ENCODE measurements at places on chromosomes 16 and 17. TPM values are rescaled to one million over a fixed set of nuclear protein-coding genes. Genes with fewer than 3 reads are reported as not detected.

- no peak for DNase-seq
Observed at GRCh38 chr17:9643611-9644010, 1.7 kb upstream of the USP43 start.

DNA sequence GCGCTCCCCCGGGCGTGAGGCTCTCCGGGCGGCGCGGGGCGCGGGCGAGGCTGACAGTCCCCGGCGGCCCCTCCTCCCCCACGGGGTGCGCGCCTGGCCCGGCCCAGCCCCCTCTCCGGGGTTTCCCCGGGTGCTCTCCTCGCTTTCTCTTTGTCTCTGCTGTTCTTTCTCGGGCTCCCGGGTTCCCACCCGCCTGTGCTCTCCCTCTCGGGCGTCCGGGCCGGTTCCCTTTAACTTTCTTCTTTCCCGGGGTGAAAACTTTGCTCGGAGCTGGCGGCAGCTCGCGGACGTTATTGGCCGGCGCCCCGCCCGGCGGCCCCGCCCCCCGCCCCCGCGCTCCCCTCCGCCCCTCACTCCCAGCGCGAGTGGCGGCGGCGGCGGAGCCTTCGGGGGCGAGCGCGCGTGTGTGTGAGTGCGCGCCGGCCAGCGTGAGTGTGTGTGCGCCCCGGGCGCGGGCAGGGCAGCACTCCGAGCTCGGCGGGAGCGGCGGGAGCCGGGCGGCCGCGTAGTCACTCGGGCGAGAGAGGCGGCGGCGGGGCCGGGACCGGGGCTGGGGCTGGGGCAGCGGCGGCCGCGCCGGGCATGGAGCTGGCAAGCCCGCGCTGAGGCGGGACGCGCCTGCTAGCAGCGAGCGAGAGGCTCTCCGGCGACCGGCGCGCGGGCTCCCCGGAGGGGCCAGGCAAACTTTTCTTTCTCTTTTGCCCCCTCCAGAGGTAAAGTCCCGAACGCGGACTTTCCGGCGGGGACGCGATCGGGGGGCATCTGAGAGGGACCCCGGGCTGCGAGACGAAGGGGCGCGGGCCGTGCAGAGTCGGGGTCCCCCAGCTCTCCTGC is at the start of gene NTN1:
Gene NTN1 (plus strand): TSS at position 353 of the 834 bp plus-strand sequence. CDS start 864 bp downstream, outside the sequence.
- DNase-seq: peak; percentile 42

DNA sequence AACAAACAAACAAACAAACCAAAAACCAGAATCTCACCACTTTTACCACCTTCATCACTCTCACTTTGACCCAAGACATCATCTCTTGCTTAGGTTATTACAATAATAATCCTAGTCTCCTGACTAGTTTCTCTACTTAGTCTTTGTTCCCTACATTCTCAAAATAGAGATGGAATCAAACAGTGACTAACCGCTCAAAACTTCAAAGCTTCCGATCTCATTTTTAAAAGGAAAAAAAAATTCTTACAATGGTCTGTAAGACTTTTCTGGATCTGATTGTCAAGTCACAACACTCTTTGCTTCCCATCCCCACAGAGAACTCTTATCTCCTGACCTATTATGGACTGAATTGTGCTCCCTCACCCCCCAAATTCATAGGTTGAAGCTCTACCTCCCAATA is 60.9 kb downstream of the SPAG9 start:
- DNase-seq: no peak

DNA sequence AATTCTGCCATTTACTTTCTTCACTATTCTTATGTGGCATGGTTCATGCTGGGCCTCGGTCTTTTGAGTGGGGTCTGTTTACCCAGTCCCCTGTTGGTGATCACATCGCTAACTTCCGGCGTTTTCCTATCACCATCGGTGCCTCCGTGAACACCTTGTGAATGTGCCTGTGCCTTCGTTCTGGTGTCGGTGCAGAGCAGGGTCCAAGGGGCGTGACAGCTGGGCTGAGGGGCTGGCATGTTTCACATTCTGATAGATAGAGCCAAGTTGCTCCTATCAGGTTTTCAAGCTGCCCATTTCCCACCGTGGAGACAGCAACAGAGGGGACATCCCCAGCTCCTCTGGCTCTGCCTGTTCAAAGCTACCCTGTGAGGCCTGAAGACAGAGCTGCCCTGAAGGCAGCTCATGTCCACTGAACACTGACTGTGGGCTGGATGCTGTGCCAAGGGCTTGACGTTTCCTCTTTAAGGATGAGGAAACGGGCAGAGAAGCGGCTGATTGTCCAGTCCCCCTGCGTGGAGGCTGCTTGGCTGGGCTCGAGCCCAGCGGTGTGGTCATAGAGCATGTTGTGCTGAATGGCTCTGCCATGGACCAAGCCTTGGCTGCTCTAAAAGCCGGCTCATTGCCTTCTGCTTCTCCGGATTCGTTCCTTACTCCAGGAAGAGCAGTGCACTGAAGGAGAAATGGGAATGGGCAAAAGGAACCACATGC is 17.0 kb downstream of the DHODH start:
- DNase-seq: no peak

DNA sequence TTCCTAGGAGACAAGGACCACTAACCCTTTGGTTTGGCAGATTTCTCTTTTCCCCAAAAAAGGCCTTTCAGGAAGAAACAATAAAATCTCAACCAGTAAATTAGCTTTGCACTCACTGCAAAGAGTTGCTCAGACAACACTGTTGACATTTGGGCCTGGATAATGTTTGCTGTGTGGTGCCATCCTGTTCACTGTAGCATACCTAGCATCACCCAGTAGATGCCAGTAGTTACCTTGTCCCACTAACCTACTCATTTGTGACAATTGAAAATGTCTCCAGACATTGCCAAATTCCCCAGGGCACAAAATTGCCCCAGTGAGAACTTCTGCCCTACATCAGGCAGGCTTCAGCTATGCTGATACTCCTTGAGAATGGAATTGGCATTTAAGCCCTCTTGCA is 177.0 kb upstream of the ERCC4 start:
- no peak for DNase-seq

DNA sequence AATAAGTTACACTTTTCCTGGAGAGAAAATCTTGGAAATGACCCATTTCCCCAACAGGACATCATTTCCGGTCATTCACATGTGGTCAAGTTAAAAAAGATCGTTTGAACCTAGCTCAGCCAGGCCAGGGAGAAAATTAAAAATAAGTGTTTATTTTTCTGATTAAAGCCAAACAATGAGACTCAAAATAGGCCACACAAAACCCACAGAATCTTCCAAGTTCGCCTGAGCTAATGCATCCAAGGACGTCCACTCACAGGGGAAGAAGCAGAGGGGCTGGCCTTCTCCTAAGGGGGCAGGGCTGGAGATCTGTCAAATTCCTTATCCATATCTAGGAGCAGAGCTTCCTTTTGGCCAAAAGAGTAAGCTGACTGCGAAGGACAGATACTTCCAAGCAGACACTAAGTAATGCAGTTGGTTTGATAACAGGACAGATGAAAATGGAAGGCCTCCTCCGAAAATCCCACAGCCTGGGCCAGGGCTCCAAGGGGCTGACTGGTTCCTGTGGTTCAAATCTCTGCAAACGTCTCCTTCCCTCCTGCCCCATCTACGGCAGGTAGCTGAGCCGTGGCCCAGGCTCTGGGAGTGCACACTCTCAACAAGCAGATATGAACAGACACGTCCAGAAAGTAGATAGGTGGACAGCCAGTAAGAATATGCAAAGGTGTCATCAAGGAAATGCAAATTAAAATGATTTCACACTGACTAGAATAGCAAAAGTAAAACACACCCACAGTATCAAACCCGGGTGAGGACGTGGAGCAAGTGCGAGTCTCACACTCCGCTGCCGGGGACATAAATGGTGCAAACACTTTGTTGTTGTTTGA is 98.5 kb downstream of the MRM3 start:
- no peak for DNase-seq

DNA sequence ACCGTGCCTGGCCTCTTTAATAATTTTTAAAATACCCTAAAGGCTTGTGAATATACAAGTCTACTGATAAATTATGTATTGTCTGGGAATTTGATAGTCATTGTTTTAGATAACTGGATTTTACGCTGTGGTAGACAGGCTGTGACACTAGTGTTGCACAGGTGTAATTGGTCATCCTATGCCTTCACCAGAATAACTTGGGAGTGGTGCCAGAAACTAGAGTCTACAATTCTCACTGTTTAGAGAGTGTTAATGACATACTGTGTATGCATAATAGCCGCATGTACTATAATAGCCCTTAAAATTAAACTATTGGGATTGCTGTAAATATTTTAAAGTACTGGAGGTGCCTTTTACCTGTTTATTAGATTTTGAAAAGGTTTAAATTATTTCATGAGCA is 11.4 kb downstream of the CNEP1R1 start:
- DNase-seq: no peak

- peak; percentile 49 for DNase-seq
Observed at GRCh38 chr16:66391726-66392670, 25.5 kb downstream of the CDH5 start.

GRCh38 chr17:44438636-44439035 is 49.2 kb upstream of the ITGA2B start:
- DNase-seq: peak; percentile 88

- DNase-seq: no peak
Observed at GRCh38 chr16:49755716-49756505, 100.0 kb downstream of the ZNF423 start.

DNA sequence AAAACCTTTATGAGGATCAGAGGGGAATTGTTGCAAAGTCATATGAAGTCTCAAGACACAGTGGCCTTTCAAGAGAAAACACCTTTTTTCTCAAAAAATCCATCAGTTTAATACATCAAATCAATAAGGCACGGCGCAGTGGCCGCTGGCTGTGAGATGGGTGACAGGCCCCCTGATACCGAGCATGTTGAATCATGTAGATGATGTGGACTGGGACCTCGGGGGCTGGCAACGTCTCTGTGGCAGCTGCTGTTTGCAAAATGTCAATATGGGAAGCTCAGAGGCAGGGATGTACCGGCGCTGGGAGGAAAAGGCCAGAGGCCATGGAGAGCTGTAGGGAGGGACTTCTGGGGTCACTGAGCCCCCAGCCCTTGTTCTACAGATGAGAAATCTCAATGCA is 169.1 kb downstream of the GSG1L start:
- DNase-seq: no peak

GRCh38 chr16:79825002-79825401 is 224.5 kb upstream of the MAF start:
- DNase-seq: no peak

- DNase-seq: peak; percentile 56
Observed at GRCh38 chr16:75198135-75198600, 8.8 kb downstream of the CTRB2 start.

DNA sequence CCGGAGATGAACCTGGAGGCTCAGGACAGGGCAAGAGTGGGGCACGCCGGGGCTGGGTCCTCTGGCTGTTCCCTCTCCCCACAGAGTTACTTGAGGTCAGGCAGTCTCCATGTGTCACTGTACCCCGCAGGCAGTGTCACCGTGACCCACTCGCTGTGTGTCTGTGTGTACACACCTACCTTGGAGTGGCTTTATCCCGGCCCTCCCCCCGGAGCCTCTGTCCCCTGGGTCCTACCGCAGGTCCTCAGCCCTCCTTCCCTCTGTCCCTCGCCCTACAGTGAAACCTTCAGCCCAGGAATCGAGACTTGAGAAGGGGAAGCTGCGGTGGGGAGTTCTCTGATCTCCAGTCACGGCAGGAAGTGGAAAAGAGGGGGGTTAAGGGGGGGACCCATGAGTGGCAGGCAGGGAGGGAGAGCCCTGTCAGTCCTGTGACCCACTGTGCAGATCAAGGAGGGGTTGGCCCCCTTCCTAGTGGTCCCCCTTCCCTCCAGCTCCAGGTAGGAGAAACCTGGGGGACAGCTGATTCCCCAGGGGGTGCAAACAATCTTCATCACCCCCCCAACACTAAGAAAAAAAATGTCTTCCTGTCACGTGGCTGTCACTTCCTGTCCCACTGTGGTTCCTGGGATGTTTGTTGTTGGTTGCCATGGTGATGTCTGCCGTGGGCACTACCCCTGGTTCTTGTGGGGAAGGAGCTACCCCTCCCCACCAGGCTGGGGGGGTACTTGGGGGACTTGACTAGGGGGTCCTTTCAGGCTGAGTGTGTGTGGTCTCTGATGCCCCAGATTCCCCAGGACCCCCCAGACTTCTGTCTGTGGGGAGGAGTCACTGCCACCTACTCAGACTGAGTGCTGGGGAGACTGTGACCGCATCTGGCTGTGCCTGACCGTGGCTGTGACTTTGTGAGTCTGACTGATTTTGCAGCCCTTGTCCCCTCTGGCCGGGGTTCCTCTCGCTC is 13.7 kb downstream of the RARA start:
- DNase-seq: peak; percentile 75

DNA sequence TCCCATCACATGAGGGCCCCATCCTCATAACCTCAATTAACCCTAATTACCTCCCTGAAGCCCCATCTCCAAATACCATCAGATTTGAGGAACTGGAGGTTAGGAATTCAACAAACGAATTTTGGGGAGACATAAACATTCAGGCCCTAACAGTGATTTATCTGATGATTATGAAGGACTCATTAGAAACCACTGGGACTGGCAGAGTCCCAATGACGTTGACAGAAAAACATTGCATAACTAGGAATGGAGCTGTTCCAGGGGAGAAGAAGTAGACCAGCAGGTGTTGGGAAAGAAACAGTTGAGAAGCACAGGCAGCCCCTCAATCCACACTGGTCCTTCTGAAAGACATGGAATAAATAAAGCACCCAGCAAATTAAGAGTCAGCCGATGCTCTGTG is 282.0 kb downstream of the MAP2K4 start:
- DNase-seq: no peak

DNA sequence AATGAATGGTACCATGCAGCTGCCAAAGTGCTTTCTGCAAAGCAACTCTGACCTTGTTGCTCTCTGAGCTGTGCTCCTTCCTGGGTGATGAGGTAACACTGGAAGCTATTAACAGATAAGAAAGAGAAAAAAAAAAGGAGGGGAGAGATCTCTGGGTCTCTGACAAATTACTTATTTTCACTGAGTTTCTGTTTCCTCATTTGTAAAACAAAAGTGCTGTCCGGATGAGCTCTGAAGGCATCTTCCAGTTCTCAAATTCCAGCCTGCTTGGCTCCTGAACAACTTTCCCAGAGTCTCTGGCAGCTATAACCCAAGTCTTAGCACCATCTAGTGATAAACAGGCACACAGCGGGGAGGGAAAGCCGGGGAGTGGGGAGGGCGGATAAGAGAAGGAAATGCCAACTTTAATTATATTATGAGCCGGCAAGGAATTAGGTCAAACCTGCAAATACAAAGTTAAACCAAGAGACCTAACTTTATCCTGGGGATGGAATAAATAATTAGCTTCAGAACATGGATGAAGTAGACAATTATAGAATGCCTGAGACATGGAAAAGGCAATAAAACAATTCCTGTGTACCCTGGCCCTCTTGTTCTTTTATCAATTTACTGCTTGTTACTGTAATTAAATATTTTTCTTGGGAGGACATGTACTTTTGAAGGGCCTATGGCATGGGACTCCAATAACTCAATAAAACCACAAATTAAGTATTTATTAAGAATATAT is 61.3 kb upstream of the KIFC3 start:
- peak; percentile 88 for DNase-seq

CEP295NL gene
- 1.7 TPM for total RNA-seq

TXNDC17 gene
- 93.0 TPM for total RNA-seq

EVPLL gene
- not detected for total RNA-seq

KRTAP1-1 gene
- 0.21 TPM for total RNA-seq

OTOA gene
- 0.64 TPM for total RNA-seq

TLCD3A gene
- 11.3 TPM for total RNA-seq

NXPH3 gene
- total RNA-seq: not detected

Measured in myocyte (in vitro differentiated cells).